ENCODE measurements at places on chromosomes 13 and 19.

GRCh38 chr19:20357921-20358320 is 190.9 kb downstream of the ZNF486 start:
- DNase-seq, result no peak

GRCh38 chr13:20860844-20861243 is 41.7 kb downstream of the XPO4 start:
- no peak for DNase-seq

DNA sequence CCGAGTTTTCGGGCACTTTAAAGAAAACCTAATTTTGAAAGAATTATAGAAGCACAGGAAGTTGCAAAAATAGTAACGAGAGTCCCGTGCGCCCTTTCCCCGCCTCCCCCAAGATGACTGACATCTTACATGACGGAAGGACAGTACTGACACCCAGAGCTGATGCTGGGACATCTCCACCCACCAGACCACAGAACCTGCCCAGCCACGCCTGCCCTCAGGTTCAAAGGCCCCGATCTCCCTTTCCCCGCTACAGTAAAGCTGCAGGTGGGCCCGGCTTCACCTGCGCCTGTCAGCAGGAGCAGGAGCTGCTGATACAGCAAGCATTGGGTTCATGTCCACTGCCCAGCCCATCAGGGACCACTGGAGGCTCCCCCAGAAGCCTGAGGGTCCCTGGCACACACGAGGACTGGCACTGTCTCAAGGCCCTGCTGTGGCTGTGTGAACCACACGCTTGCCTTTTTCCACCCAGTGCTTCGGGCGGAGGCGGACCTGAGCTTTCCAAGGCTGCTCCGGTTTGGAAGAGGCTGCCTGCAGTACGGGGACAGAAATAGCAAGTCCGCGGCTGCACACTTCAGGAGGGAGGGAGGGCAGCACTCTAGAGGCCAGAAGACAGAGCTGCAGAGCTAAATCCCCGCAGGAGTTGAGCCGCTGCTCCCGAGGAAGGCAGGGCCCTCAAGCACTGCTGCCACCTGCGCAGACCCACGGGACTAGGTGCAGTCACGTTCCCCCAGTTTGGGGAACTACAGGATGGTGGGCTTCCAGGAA is 8.7 kb downstream of the MAP2K2 start:
- no peak for DNase-seq

DNA sequence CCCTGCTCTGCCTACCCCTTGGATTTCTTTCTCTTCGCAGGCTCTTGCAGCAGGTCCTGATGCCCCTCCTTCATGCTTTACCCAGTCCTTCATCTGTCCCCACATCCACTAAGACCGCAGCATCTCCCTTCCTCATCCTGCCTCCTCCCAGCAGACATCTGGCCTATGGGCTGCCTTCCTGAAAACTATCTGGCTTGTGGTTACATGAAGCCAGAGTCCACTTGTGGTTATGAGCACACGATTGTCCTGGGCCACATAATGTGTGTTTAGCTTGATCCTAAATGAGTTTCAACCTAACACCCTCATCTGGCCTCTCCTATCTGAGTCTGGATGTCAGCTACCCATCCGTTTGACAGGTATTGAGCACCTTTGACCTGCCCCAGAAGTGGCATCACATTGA is 5.5 kb upstream of the ZNF175 start:
- no peak for DNase-seq

- DNase-seq, result no peak
Measured at GRCh38 chr13:65606622-65607021, 1623.5 kb downstream of the PCDH9 start.

DNA sequence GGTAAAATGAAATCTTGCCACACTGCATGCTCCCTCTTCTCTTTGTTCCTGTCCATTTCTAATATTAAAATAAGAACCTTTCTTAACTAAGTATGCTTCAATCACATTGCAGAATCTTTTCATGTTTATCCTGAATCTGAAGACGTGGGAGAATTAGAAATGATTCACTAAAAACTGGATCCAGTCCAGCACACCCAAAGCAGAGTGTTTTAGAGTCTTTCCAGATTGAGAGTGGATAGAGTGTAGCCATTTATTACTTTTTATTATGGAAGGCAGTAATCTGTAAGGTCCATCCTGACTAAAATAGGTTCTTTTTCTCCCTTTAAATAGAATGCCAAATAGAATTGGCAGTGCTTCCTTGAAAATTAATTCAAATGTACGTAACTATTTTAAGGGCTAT is 453.5 kb downstream of the TDRD3 start:
- DNase-seq, result no peak

DNA sequence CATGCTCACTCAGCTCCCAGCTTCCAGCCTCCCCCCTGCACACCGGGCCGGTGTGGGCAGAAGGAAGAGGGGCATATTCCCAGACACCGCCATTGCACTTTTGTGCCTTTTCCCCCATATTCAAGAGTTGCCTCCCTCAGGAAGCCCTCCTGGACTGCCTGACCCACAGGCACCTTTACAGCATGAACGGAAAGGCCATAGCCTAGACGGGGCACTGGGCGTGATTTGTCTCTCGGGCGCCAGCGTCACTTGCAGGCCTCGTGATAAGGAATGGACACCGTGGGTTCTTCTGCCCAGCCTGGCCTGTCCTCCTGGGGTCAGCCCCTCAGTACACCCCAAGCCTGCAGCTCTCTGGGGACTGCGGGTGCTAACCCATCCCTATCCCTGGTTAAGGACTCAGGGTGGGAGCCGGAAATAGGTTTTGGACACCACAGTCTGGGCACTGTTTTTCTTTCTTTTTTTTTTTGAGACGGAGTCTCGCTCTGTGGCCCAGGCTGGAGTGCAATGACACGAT is 933 bp upstream of the UQCR11 start:
- DNase-seq, result no peak

GRCh38 chr19:47021536-47022139 is 2.0 kb downstream of the NPAS1 start:
- no peak for DNase-seq

GRCh38 chr13:30450066-30450465 is 15.7 kb downstream of the HMGB1 start:
- no peak for DNase-seq

DNA sequence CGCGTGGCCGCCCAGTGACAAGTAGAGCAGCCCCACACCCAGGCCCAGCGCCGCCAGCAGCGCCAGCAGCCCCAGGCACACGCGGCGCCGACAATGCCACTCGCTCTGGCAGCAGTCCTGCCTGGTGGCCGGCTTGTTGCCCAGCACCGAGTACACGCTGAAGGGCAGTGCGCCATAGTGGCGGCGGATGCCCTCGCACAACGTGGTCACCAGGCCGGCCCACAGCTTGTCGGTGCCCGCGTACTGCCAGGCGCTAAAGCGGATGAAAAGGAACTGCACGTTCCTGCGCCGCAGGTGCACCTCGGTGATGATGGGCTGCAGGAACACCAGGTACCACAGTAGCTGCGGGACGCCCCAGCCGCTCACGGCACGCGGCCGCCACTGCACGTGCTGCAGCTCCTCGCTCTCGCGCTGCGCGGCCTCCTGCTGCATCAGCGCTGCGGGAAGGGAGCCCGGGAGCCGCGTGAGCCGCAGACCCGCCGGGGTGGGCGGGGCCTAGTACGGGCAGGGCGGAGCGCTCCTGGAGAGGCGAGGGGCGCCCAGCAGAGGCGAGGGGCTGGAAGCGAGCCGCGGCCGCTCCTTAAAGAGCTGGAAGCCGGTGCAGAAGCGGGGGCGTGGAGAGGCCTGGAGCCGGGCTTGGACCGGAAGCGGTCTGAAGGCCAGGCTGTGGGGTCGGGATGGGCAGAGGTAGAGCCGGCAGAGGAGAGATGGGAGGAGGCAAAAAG is 7.3 kb downstream of the NKPD1 start:
- no peak for DNase-seq

DNA sequence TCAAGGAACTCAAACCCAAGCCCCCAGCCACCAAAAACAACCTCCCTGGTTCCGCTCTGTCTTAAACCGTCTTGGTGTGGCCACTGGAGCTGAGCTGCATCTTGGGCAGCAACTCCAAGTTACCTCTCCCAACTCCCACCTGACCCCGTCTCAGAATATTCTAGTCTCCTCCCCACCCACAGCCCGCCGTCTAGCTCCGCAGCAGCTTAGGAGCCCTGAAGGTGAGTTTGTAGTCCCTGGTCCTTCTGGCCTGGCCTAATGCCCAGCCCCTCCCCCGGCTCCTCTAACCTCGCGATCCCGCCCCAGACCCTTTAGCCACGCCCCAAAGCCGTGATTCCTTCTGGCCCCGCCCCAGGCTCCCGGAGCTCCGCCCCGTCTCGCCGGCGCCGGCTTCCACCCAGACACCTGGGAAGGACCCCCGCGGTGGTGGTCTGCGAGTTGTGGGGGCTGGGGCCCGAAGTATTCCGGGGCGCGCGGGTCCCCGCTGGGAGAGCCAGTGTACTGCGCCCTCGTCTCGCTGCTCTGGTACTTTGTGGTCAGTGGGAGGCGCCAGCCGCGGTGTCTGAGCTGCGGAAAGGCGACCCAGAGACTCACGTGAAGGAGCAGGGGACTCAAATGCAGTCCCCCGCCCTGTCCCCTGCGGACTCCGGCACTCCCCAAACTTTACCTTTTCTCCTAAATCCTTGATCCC is 2.5 kb upstream of the LHB start:
- peak; percentile 70 for DNase-seq

- no peak for DNase-seq
Measured at GRCh38 chr19:6478815-6479214, 2.8 kb downstream of the DENND1C start.

DNA sequence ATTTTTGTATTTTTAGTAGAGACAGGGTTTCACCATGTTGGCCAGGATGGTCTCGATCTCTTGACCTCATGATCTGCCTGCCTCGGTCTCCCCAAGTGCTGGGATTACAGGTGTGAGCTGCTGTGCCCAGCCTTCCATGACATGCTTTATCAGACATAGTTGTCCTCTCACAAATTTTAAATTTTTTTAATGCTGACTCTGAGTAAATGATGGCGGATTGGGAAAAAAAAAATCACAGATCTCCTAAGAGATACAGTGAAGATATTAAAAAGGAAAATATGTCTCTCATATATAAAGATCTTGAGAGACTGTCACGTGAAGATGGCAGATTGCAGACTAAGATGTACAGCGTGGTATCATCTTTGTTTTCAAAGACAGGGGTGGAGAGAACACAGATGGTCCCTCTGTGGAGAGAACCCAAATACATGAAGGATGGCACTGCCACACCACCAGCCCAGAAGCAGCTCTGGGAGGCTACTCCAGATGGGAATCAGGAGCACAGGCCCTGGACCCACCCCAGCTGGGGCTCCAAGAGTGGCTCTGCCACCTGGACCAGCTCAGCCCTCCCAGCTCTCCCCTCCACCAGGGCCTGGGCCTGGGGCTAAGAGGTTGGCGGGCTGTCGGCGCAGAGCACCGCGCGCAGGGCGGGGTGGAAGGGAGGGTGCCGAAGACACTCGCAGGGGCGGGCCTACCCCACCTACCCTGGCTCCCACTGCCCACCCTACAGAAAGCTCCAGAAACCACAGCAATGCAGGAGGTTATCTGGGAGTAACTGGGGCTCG is 20.0 kb upstream of the CCNP start:
- DNase-seq, result no peak

- DNase-seq, result no peak
Measured at GRCh38 chr19:10105509-10106099, 558 bp upstream of the PPAN start.

GRCh38 chr19:15672580-15673175 is at the start of gene CYP4F12:
TSS of gene CYP4F12 (plus strand) at chr19:15673087. CDS start at chr19:15673530, 443 bp downstream.
- peak; percentile 60 for DNase-seq

- DNase-seq, result peak; percentile 24
Measured at GRCh38 chr19:39237200-39238184, 7.3 kb downstream of the IFNL3 start.

DNA sequence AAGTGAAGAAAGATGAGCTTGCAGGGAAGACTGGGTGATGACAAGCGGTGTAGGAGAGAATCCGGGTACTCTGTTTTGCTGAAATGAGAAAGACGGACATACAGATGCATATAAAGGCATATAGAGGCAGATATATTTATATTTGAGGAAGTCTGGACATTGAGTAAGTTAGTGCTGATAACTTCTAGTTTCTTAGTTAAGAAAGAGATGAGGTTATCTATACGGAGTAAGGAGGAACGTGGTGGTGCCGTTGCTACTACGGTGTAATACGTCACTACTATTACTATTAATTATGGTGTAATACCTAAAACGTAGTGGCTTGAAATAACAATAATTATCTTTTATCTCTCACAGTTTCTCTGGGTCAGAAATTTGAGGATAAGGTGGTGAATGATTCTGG is 9.8 kb upstream of the CPB2 start:
- DNase-seq, result no peak

GRCh38 chr13:77979721-77980385 is 61.2 kb upstream of the EDNRB start:
- DNase-seq, result no peak

- no peak for DNase-seq
Measured at GRCh38 chr19:50722201-50723013, 757 bp upstream of the CLEC11A start.

DNA sequence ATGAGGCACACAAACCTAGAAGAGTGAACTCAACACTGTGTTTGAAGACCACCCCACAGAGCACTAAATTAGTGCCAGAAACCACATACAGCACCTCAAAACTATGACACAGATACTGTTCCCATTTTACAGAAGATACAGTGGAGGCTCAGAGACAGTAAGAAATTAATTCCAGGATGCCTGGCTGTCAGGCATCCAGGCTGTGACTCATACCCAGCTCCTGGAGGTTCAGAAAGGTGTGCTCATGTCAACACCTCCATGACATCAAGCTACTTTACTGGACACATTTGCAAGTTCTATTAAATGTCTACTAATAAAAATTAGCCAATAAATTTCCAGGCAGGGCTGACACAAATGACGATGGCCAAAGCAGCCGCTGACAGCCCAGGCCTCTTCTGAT is 176.3 kb downstream of the ABCC4 start:
- no peak for DNase-seq

DNA sequence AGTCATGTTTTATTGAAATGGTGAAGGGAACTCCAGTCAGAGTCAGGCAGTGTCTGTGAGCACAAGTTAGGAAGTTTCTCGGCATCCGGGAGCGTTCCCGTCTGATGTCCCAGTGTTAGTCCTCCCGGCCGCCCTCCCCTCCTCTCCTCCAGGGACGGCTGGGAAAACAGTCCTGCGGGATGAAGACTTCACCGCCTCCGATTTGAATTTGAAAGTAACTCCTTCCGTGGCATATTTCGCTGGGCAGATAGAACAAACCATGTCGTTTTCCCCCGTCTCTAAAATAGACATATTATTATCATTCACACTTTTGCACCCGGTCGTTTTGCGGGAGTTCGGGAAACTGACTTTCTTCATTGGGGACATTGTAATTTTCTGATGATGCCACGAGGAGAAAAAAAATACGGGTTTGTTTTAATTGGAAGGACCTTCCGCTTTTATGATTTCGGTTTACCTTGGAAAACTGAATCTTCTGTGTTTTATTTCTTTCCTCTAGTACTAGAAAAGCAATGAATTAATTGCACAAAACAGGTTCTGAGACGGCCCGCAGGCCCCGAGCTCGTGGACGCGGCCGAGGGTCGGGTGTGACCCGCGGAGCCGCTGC is 76.6 kb downstream of the ZIC5 start:
- no peak for DNase-seq

DNA sequence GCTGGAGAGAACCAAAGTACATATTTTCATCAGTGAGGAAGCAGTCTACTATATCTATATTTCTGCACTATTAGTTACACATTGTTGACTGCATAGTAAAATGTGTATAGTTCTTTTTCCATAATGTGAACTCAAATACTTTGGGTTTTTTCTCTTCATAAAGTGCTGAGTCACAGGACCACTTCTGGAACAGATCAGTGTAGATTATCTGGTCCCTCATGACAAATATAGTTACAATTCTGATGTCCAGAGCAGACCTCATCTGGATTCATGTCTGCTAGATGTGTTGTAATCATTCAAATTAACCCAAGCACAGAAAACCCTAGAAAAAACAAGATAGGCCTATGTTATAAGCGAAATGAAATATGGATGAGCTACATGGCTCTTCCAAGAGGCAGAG is 171.4 kb downstream of the SUCLA2 start:
- no peak for DNase-seq

GRCh38 chr13:96003304-96003703 is 49.9 kb downstream of the UGGT2 start:
- no peak for DNase-seq

Measured in RWPE1 (cell line).